NCI-H460 (cell line): ENCODE measurements at places on chromosomes 4 and X. TPM values are rescaled to one million over a fixed set of nuclear protein-coding genes. Genes with fewer than 3 reads are reported as not detected.

DCHS2 gene
- total RNA-seq = 0.12 TPM in 1 of 2 replicates, not detected in the other

NPFFR2 gene
- not detected in 2 replicates for total RNA-seq

CDS1 gene
- total RNA-seq = 0.32 TPM in 2 replicates

USP26 gene
- total RNA-seq = not detected in 2 replicates

TEX28 gene
- total RNA-seq = not detected in 2 replicates

PDZD4 gene
- total RNA-seq = 1.1 and 1.4 TPM in 2 replicates

SGCB gene
- 12.1 and 12.4 TPM in 2 replicates for total RNA-seq

RTL9 gene
- total RNA-seq = 0.02 TPM in 1 of 2 replicates, not detected in the other

HTR2C gene
- not detected in 2 replicates for total RNA-seq

NLGN3 gene
- 0.58 and 0.69 TPM in 2 replicates for total RNA-seq

LINC00632 gene
- 45.1 and 48.4 TPM in 2 replicates for total RNA-seq

MAGEC2 gene
- not detected in 2 replicates for total RNA-seq

ASMT gene
- not detected in 2 replicates for total RNA-seq

NOA1 gene
- total RNA-seq = 18.0 and 18.2 TPM in 2 replicates

TLL1 gene
- total RNA-seq = 0.17 and 0.20 TPM in 2 replicates

MAGED4 gene
- 2.3 and 2.7 TPM in 2 replicates for total RNA-seq

SRPK3 gene
- 0.12 and 0.17 TPM in 2 replicates for total RNA-seq

DRD5 gene
- not detected in 2 replicates for total RNA-seq

PRRG3 gene
- not detected in 2 replicates for total RNA-seq

F8A2 gene
- total RNA-seq = not detected in 2 replicates

FAM199X gene
- total RNA-seq = 32.2 and 36.4 TPM in 2 replicates

SAGE1 gene
- total RNA-seq = not detected in 2 replicates

TRIM75 gene
- not detected in 2 replicates for total RNA-seq

ATP5ME gene
- total RNA-seq = 307 and 342 TPM in 2 replicates
